CD4-positive, CD25-positive, alpha-beta regulatory T cell (primary cell): ENCODE measurements at places on chromosomes 2 and 18. TPM values are rescaled to one million over a fixed set of nuclear protein-coding genes. Genes with fewer than 3 reads are reported as not detected.

CBLN2 gene
- polyA plus RNA-seq = not detected

SCN9A gene
- not detected for polyA plus RNA-seq

UGT1A10 gene
- not detected for polyA plus RNA-seq

SLC38A11 gene
- not detected for polyA plus RNA-seq

ASB18 gene
- not detected for polyA plus RNA-seq

CNTNAP5 gene
- not detected for polyA plus RNA-seq

G6PC2 gene
- polyA plus RNA-seq = not detected

DNAJC5G gene
- not detected for polyA plus RNA-seq

HPCAL1 gene
- polyA plus RNA-seq = 95.6 TPM

CD8B gene
- 3.5 TPM for polyA plus RNA-seq

IL37 gene
- not detected for polyA plus RNA-seq

GPATCH11 gene
- polyA plus RNA-seq = 11.3 TPM

ANKRD30BL gene
- polyA plus RNA-seq = not detected

ST6GAL2 gene
- polyA plus RNA-seq = not detected

OXER1 gene
- not detected for polyA plus RNA-seq

ABCG5 gene
- polyA plus RNA-seq = not detected

SNRNP200 gene
- 78.7 TPM for polyA plus RNA-seq

KLHL30 gene
- polyA plus RNA-seq = not detected

CRYGB gene
- polyA plus RNA-seq = not detected

TMEM185B gene
- 16.9 TPM for polyA plus RNA-seq

LRPPRC gene
- 36.6 TPM for polyA plus RNA-seq

RND3 gene
- polyA plus RNA-seq = not detected

EN1 gene
- not detected for polyA plus RNA-seq

DUSP19 gene
- 1.5 TPM for polyA plus RNA-seq

DLX2 gene
- polyA plus RNA-seq = not detected

IGFBP5 gene
- polyA plus RNA-seq = not detected

USP14 gene
- 48.7 TPM for polyA plus RNA-seq

SCG2 gene
- not detected for polyA plus RNA-seq

AP1S3 gene
- 0.98 TPM for polyA plus RNA-seq

RIT2 gene
- polyA plus RNA-seq = not detected
